ENCODE measurements at places on chromosomes 13 and 19.

DNA sequence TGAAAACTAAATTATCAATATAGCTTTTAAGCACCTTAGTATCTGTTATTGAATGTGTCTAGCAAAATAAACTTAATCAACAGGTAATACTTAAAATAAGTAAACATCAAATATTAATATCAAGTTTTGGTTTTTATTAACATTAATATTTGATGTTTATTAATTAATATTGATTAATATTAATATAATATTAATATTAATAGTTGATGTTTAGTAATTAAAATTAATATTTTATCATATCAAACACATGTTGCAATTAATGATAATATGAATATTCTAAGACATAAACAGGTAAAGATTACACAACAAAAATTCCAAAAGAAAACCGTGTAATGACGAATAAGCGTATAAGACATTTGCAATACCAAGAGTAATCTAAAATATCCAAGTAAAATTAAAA is 222.8 kb upstream of the PRR20A start:
- DNase-seq, result no peak

DNA sequence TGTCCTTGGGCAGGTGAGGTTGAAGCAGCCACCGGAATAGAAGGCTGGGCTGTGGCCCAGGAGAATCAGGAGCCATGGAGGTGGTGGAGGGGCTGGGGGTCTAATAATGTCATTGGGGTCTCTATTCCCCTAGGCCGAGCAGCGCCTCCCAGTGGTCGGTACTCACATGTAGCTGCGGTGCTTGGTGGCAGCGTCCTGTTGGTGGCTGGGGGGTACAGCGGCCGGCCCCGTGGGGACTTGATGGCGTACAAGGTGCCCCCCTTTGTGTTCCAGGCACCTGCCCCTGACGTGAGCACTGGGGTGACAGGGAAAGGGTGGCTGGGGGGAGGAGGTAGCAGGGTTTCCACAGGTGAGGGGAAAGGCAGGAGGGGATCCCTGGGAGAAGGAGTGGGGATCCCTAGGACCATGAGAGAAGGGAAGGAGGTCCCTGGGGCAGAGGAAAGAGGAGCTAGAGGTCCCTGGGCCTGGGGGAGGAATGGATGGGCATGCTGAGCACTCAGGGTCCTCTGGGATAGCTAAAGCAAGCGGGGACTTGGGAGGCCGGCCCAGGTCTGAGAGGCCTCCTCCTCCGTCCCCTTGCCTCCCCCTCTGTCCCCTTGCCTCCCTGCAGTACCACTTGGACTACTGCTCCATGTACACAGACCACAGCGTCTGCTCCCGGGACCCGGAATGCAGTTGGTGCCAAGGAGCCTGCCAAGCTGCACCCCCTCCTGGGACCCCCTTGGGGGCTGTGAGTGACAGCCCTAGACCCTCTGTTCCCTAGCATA is 18.1 kb downstream of the MEGF8 start:
- DNase-seq, result no peak

DNA sequence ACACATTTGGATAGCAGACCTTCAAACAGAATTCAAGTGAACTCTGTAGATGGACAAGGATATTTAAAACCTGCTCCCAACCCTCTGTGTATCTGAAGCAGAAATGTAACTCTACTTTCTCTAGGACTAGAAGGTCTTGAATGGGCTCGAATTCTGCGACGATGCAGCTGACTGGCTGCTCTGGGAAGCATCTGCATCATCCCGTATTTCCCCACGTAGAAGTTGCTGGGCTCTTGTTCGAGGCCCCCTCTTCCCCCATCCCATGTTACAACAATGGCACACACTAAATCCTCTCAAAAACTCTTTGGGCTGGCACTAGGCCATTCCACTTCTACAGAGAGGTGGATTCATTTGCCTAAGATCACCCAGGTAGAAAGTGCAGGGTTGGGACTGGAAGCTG is 15.0 kb downstream of the C19orf81 start:
- DNase-seq, result no peak

- no peak for DNase-seq
These were observed 45.8 kb downstream of the TMEM255B start for GRCh38 chr13:113804703-113805430.

GRCh38 chr13:77423296-77423695 is 96.4 kb upstream of the MYCBP2 start:
- no peak for DNase-seq

DNA sequence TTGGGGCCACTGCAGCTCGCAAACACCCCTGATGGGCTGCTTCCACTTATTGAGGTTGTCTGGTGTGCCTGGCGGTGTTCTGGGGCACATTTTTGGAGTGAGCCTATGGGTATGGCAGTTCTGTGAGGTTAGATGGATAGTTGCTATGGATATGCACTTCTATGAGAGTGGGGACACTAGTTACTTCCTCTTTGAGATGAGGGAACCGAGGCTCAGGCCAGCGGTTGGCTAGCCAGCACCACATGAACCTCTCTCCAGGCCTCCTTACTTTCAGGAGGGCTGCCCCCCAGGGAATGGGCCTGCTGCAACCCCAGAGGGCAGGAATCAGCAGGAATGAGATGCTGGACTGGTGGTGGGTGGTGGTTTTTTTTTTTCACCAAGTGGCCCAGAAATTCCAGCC is 13.5 kb upstream of the PRR19 start:
- DNase-seq, result no peak

DNA sequence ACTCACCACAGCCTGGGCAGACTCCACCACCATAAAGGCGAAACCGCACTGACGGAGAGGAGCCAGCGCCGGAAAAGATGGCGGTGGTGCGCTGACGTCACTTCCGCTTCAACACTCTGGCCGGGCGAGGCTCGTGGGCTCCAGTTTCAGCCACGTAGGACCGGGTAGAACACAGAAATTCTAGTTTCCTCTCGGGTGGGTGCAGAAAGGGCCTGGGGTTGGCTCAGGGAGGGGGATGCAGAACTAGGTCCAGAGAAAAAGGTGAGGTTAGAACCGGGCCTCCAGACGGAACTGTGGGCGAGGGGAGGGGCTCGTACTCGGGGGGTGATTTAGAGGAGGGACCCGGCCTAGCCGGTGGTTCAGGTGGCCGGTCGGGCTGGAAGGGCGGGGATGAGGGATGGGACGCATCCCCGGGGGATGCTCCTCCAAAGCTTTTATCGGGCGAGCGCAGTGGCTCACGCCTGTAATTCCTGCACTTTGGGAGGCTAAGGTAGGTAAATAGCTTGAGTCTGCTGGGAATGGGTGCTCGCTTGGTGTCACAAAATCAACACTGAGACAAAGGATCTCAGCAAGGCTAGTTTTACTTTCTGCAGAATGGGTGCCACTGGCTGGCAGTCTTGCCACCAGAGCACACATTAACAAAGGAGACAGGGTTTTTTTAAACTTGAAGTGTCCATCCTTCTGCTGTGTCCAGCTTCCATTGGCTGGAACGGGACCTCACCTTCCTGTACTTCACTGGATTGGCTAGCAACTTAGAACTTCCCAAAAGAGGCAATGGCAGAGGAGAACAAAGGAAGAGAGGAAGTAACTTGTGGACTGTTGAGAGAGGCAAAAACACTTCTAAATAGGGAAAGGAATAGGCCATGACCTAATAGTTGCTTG is at the start of gene ZNF561:
Gene ZNF561, minus strand, starts transcription at position 77 of the 882 bp plus-strand sequence. CDS start 1,776 bp downstream, outside the sequence.
- DNase-seq, result peak; percentile 87

DNA sequence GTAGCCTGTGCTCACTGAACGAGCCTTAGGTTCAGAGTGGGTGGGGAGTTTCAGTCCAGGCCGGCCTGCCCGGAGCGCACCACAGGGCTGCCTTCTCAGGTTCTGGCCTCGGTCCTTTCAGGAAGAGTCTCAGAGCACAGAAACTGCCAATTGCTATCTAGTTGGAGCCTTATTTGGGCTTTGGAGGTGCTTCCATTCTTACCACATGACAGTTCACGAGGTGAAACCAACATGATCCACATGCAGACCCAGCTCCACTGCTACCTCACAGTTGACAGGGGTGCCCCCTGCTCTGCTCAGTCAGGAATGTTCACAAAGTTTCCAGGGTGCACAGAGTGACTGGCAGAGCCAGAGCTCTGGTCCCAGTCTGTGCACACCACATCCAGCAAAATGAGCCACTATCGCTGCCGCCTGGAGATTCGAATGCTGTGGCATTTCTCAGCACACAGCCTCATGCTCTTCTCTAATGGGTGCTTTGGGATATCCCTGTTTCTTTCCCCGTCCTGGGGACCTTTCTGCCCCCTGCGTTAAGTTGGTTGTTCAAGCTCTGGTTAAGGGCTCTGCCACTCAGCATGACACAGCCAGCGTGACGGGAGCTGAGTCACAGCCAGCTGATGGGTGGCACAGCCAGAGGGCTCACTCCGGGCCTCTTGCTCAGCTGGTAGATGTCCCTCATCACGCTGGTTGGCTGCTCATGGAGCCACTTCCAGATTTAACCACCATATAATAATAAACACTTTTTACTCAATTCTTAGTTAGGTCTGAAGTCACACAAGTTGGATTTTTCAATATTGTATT is 7.5 kb upstream of the SACS start:
- no peak for DNase-seq

GRCh38 chr19:11273989-11274388 is 11.7 kb upstream of the DOCK6 start:
- no peak for DNase-seq

- no peak for DNase-seq
These were observed 64.2 kb upstream of the ZNF85 start for GRCh38 chr19:20858861-20859260.

DNA sequence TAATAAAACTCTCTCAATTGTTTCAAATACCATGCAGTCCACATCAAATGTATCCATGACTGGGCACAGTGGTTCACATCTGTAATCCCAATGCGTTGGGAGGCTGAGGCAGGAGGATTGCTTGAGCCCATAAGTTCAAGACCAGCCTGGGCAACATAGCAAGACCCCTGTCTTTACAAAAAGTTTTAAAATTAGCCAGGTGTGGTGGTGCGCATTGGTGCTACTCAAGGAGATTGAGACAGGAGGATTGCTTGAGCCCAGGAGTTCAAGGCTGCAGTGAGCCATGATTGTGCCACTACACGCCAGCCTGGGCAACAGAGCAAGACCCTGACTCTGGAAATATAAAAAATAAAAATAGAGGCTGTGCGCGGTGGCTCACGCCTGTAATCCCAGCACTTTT is 5.0 kb downstream of the CLIP3 start:
- no peak for DNase-seq

- DNase-seq, result peak; percentile 90
These were observed 137.6 kb downstream of the FOXO1 start for GRCh38 chr13:40528881-40529280.

GRCh38 chr13:21069561-21070004 is 8.2 kb upstream of the LATS2 start:
- peak; percentile 98 for DNase-seq

- no peak for DNase-seq
These were observed 43.5 kb upstream of the RGCC start for GRCh38 chr13:41413872-41414271.

DNA sequence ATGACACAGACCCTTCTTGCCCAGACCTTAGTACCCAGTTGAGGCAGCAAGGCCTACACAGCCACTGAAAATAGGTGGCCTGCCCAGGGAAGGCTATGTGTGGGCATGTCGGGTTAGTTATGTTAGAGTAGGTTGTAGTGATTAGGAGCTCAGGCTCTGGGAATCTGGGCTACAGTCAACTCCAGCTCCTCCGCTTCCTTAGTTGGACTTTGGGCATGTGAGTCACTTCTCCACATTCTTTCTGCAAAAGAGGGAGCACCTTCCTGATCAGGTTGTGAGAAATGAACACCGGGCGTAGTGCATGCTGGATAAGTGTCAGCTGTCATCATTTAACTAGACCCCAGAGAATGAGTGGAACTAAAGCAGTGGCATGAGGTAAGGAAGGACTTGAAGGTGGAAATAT is 64.8 kb downstream of the ARHGAP35 start:
- DNase-seq, result no peak

GRCh38 chr13:70375718-70376117 is 267.5 kb upstream of the KLHL1 start:
- DNase-seq, result no peak

- DNase-seq, result peak; percentile 39
These were observed 1422.4 kb upstream of the MIR17HG start for GRCh38 chr13:89925107-89925506.

DNA sequence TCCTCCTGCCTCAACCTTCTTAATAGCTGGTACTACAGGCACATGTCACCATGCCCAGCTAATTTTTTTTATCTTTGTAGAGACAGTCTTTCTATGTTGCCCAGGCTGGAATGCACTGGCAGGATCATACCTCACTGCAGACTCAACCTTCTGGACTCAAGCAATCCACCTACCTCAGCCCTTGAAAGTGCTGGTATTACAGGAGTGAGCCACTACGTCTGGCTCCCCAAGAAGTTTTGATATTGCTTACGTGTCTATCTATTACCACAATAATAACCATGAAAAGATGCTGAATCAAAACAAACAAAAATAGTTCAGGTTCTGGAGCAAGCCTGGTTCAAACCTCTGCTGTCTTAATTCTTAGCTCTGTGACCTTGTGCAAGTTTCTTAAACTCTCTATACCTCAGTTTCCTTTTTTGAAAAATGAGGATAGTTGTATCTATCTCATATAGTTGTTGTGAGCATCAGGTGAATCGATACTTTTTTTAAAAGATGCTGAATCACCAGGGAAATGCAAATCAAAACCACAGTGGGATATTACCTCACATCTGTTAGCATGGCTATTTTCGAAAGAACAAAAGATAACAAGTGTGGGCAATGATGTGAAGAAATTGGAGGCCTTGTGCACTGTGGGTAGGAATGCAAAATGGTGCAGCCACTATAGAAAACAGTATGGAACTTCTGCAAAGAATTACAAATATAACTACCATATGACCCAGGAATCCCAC is 19.0 kb upstream of the LEUTX start:
- DNase-seq, result no peak

DNA sequence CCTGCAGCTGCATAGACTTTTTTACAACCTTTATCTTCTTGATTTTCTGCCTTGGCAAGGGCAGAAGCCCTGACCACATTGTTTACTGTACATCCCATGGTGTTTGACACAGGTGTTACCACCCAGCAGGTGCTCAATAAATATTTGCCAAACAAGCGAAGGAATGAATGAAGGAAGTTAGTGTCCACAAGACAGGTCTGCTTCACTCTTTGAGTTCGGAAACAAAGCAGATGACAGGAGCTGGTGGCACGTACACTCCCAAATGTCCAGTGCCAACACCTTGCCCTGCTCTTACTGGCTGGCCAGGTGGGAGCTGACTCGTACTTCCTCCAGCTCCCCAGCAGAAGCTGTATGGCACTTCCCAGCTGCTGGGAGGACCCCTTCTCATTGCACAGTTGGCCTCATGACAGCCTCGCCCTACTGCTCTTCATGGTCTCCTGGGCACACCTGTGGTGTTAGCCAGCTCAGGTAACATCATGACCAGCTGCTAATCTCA is 22.0 kb upstream of the MUC16 start:
- DNase-seq, result no peak

- no peak for DNase-seq
These were observed 6.1 kb downstream of the SLC35E1 start for GRCh38 chr19:16566161-16566560.

DNA sequence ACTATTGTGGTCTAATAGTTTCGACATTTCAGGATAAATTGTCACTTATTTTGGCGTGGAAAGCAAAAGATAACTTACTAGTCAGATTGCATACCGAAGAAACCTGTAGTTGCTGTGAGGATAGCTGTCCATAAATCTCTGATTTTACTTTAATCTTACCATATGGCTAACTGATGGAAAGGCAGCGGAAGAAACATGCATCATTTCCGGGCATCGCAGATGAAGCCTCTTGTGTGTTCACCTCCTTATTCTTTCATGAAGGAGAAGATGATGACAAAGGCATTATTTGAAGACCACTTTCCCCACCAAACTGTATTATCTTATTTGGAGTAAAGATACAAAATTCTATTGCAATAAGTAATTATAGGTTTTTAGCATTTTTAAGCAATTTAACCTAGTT is 763.6 kb upstream of the SLITRK6 start:
- DNase-seq, result no peak
